Effector memory CD8-positive, alpha-beta T cell (primary cell): ENCODE measurements at places on chromosomes 3 and 15.

DNA sequence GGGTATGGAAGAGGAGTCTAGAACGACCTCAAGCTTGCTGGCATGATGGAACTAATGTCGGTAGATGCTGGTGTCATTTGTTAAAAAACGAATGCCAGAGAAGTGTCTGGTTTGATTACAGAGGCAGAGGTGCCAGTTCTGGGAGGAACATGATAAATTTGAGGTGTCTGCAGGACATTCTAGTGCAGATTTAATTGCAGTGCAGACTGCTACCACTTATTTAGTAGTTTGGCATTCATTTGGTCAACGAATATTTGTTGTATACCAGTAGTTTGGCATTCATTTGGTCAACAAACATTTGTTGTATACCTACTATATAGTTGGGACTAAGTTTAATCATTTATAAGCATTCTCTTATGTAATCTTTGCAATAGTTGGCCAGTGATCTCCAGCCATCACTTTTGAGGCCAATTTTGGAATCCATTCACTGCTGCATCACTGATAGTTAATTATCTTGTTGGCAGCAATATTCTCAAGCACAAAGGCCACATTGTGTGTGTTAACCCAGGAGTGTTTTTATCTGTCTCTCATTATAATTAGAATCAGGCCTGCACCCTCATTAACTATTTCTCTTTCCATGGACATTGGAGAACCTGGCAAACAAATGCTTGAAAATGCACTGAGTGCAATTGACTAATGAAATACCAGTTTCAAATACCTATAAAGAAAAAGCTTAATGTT is 19.5 kb upstream of the TGFBR2 start:
- DNase-seq, result no peak

DNA sequence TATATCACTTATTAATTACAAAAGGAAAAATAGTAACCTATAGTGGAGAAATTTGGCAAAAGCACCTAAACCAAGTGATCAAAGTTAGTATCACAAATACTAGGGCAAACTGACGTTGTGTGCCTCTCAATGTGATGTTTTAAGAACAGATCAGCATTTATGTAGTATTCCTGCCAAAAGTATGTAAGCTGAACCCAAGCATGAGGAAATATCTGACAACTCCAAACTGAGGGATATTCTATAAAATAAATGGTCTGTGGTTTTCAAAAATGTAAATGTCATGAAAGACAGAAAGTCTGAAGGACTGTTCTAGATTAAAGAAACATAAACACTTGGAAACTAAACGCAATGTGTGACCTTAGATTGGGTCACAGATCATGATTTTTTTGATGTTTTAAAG is 34.3 kb upstream of the PIK3CA start:
- no peak for DNase-seq

DNA sequence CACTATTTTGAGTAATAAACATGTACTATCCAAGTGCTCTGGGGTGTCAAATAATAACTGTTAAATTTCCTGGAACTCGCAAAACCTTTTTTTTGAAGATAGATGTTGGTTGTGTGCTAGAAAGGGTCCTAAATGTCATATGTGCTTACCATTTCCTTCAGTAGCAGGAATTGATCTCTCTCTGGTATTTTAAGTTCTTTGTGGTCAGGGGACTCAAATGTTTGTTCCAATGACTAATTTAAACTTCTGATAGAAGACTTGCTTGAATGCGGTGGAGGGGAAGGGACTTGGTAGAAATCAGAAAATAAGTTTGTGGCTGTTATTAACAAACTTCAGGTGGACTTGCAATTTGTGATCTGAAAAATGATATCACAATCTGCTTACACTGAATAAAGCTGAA is 26.8 kb downstream of the ARIH2 start:
- DNase-seq, result no peak

DNA sequence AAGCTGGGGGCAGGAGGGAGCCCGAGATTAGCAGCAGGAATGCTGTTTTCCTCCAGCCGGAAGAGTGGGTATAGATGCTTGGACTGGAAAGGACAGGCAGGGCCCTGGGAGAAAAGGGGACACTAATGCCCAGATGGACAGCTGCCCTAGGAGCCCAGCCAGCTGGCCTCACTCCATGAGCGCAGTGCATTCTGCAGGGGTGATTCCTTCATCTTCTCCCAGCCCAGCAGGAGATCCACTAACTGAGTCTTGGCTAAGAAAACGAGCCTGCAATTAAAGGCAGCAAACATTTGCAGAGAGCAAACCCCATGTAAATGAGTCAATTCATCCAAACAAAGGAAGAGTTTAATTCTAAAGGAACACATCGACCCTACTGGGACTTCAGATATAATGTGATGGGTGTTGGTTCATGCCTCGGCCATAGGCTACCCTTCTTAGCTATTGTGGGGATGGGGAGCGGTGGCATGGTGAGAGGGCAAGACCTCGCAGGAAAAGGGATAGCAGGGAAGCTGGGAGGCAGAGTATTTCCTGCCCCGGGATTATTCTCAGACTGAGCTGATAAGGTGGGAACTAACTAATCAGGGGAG is 13.3 kb upstream of the MINAR1 start:
- DNase-seq, result no peak

- DNase-seq, result no peak
Observed at GRCh38 chr3:4987538-4988296, 8.5 kb downstream of the BHLHE40 start.

DNA sequence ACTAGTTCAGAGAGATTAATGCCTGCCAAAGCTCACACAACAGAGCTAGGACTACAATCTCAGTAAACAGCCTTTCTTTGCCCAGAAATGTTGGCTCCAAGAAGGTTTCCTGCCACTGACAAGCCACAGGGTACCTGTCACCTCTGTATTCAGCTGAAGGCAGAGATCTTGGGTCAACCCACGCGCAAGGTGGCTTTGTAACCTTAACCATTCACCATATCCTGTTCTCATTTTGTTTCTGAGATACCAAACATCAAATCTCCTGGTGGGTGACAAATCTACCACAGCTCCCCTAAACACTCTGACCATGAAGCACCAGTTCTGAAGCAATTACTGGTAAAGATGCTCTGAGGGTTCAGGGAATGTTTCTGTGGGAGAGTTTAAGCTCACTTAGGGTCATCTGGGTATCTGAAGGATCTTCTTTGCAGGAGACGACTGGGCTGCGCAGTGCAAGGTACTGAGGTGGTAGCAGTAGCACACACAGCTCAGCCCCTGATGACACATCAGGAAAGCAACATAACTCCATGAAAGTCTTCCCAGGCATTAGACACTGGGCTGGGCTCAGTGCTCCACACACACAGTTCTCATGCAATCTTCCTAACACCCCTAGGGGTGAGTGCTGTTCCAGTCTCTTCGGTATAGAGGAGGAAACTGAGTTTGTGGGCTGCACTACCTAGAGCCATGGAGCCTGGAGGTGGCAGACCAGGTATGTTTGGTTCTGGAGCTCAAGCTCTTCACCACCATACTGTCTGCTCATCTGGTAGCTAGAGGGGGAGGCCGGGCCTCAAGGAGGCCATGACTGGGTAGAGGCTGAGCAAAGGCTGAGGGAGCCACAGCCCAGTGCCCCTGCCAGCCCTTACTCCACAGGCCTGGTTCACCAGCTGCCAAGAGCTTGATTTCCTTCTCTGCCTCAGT is 7.7 kb downstream of the CXCR6 start:
- DNase-seq, result peak; percentile 67

- no peak for DNase-seq
Observed at GRCh38 chr15:38069511-38070011, 135.1 kb downstream of the TMCO5A start.

DNA sequence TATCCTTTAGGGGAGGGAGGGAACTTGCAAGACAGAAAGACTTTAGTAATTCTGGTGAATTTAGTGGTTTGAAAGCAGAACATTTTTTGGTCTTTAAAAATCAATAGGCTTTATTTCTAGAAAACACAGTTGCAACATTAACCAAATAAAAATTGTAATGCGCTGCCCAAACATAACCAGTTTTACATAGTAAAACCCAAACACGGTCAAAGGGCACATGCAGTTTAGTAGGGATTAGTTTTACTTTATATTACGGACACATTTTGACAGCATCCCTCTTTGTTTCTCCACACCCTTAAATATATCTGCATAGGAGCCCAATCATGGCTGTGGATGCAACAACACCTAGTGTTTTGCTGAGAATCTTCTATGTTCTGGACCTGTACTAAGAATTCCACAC is 156.7 kb downstream of the NR2F2 start:
- no peak for DNase-seq

DNA sequence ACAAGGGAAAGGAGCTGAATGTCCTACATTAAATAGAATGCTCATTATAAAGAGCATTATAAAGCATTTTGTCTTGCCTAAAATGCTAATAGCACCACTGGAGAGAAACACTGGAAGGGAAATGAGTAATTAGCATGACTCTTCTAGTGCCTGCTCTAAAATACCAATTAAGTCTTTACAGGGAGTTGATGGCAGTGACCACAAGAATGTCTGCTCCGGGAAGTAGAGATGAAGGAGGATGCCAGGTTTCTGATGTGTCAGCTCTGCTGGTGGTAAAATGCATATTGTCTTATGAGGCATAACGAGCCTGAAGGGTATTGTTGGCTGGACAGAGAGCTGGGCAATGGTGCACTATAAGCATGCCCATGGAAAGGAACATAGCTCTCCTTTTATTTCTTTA is 49.5 kb downstream of the MYLK start:
- DNase-seq, result no peak

DNA sequence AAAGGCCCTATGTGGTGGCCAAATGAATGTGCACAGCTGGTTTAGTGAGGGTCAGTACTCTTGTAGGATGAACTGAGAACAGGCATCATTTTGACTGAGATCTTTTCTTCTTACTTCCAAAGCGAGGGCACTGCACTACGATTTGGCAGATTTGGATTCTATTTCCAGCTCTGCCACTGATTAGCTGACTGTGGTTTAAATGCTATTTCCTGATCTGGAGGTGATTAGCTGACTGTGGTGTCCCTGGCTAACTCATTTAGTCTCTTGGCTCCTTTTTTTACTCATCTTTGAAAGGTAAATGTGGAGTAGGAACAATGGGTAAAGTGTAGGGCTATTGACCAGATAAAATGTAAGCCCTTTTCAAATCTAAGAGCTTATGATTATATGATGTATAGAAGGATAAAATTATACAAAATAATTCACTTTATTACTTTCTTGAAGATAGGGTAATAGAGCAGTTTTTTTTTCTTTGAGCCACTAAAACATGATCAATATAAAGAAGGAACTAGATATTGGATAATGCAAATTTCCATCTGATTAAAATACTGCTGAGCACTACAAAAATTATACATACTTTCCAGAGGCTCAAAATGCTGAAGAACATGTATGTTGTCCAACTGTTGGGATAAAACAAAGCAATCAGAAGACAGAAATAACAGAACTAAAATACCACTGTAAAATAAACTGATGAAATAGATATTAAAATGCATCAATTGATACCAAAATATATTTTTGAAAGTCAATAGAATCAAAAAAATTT is 39.7 kb upstream of the PLOD2 start:
- no peak for DNase-seq

- no peak for DNase-seq
Observed at GRCh38 chr3:72633121-72633520, 215.1 kb downstream of the SHQ1 start.

- DNase-seq, result no peak
Observed at GRCh38 chr3:181534781-181535221, 176.9 kb upstream of the SOX2 start.

DNA sequence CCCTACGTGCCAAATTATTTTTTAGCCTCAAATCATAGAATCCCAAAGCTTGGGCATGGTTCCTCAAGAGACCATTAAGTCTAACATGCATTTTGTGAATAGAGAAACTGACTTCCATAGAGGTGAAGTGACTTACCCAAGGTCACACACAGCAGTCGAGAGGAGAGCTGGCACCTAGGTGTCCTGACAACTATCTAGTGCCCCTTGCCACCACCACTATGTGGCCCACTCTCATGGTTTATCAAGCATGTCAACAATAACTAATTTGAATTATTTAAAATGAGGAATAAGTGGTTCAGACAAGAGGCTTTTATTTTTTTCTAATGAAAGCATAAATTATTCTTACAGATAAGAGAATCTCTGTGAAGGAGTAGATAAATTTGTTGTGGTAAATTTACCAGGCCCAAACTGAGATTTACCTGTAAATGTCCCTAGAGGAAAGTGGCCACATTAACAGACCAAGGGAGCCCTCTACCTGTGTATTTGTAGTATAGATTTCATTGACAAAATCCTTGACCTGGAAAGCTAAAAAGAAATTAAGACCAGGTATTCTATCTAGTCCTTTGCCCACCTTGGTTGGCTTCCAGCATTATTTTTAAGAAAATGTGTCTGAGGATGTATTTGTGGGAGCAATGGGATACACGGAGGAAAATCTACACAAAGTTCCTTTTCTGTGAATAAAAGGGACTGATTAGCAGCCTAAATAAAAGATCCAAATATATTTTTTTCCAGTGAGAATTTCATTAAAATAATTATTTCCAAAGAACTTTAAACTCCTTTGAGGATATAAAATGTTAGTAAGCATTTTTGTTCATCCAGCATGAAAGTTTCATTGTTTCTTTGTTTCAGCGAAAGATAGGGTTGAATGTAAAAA is 49.1 kb downstream of the IQCH start:
- peak; percentile 24 for DNase-seq

DNA sequence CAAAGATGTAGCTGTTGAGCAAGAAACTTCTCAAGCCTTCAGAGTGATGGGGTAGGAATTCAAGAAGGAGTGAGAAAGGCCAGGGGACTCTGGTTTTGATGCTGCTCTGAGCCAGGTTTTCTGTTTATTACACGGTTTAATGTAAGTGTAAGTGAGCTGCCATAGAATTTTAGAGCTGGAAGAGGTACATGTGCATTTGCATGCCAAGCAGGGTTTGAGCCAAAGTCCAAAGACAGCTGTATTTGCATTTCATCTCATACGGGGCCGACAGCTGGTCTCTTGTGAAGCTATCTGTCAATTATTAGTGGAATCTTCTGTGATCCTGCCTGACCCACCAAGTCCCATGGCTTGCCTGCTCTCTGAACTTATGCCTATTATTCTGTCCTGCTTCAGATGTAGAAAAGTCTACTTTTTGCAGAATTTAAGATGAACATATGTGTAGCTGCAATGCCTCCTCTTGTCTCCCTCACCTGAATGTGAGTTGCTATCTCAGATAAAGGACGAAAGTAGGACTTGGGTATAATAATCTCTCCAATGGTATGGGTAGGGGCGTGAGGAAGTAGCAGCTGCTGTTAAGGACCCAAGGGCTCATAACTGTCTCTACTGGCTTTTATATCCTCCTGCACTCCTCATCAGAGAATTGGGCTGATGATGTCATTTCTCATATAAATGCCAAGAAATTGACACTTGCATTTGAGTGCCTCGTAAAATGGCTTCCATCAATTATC is 160.0 kb downstream of the SQOR start:
- no peak for DNase-seq

- no peak for DNase-seq
Observed at GRCh38 chr3:39937315-39937714, 127.9 kb downstream of the MYRIP start.

GRCh38 chr15:69014454-69014853 is at the start of gene NOX5:
Gene NOX5 (plus strand): TSS chr15:69014695. CDS start chr15:69014736, 41 bp downstream.
- no peak for DNase-seq
